Left ventricle myocardium inferior (tissue), 1 donor: ENCODE measurements at places on chromosomes 3 and 15. TPM values are rescaled to one million over a fixed set of nuclear protein-coding genes. Genes with fewer than 3 reads are reported as not detected.

DNA sequence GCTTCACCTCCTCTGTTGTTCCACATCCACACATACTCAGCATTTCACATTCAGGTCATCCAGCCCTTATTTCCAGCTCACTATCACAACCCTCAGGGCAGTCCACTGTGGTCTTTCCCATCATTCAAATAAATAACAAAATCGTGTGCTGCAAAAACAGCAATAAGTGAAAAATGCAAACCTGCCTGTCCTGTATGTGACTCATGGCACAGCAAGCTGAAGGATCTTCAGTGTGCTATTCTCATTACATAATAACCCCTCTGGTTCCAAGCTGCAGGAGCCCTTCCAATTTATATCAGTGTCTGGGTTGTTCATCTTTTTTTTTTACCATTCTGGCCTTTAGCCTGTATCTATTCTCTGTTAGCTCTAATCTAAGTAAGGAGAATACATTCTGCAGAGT, 185.3 kb upstream of the UBE2E2 start:
- no peak for DNase-seq
- H3K27me3 ChIP-seq = no peaks in the 10 kb centered on the region
- no peak overlapping the region for H3K4me3 ChIP-seq
- no peak overlapping the region for H3K27ac ChIP-seq
- H3K4me1 ChIP-seq = no peaks in the 10 kb centered on the region

DNA sequence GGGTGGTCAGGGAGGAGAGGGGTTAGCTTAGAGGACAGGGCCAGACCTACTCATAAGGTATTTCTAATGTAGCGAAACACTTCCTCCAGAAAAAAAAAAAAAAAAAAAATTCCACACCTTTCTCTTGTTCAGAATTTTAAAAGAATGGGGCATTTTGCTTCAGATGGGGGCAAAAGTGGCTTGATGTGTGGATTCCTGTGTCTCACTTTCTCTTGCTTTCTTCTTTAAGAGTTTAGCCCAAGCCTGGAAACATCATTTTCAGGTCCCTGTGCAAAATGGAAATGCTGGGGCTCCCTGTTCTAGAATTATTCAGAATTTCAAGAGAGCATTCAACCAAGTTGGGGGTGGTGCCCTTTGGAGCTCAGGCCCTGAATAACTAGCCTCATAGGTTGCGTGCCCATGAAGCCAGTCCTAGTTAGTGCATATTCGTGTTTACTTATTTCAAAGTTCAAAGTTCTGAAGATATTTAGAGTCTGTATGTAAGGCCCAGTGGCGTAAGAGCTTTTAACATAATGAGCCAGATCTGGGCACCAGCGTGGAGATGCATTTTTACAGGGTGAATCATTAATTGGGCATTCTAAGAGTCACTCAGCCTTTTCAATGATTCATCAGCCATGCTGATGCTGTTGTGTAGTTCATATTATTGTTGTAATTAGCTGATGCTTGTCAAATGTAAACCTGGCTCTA, 104.5 kb downstream of the RPLP1 start:
- DNase-seq = no peak
- no peaks in the 10 kb centered on the region for H3K36me3 ChIP-seq
- H3K27me3 ChIP-seq = peaks cover 46% of the 10 kb centered on the region

DNA sequence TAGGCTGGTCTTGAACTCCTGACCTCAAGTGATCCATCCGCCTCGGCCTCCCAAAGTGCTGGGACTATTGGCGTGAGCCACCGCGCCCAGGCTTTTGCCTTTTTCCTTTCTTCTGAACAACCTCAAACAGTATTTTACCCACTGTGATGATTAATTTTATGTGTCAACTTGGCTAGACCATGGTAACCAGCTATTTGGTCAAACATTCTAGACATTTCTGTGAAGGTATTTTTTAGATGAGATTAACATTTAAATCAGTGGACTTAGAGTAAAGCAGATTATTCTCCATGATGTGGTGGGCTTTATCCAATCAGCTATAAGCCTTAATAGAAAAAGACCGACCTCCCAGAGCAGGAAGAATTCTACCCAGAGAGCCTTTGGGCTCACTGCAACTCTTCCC, 6.0 kb downstream of the SPATA12 start:
- H3K27ac ChIP-seq = no peak overlapping the region
- H3K36me3 ChIP-seq = no peaks in the 10 kb centered on the region
- no peak overlapping the region for H3K4me3 ChIP-seq
- H3K4me1 ChIP-seq = peaks cover 31% of the 10 kb centered on the region
- no peak for DNase-seq

DNA sequence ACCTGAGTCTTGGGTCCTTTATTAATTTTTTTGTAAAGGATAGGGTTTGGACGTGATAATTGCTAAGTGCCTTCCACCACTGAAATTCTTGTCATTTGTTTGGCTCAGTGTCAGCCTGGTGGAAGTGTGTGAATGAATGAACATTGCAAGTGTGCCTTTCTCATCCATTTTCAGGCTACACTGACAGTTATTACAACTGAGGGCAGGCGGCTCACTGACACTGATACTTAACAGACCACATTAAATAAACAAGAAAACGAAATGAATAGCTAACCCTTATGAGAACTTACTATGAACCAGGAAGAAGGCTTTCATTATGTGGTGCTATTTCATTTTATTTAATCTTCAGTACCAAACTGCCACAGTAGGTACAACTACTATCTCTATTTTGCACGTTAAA, 188.8 kb upstream of the CRBN start:
- H3K4me1 ChIP-seq = no peaks in the 10 kb centered on the region
- no peaks in the 10 kb centered on the region for H3K36me3 ChIP-seq
- H3K27ac ChIP-seq = no peak overlapping the region
- DNase-seq = no peak

DNA sequence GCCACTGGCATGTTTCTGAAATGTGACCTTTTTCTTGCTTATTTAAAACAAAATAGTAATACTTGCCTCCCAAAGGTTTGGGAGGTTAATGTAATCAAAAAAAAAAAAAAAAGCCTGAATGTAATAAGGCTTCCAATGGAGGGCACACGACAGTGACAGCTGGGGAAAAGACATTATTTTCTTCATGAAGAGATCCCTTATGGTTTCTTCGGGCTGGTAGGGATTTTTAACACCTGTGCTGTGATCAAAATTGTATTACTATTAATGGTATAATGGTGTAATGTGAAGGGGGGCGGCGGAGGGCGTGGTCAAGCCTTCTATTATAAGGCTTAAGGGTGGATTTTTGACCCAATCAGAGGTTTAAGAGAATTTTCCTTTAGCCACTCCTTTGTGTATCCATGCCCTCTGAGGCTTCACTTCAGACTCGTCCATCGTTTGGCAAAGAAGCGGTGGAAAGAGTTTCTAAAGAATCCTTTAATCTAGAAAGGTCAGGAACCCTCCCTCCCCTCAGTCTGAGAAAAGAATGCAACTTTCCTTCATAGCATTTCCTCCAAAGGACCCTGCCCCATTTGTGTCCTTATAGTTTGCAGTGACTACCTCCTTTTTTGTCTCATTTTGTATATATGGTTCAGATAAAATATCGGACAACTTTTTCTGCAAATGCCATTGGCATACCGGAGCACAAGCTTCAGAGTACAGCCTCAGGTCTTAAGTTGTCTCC, 89.5 kb upstream of the CHD2 start:
- peak overlapping the region; percentile 75 for H3K4me3 ChIP-seq
- DNase-seq = peak; percentile 83
- peak overlapping the region; percentile 100 for H3K27ac ChIP-seq
- no peaks in the 10 kb centered on the region for H3K27me3 ChIP-seq

The UCN2 gene
- 0.19 TPM for total RNA-seq

DNA sequence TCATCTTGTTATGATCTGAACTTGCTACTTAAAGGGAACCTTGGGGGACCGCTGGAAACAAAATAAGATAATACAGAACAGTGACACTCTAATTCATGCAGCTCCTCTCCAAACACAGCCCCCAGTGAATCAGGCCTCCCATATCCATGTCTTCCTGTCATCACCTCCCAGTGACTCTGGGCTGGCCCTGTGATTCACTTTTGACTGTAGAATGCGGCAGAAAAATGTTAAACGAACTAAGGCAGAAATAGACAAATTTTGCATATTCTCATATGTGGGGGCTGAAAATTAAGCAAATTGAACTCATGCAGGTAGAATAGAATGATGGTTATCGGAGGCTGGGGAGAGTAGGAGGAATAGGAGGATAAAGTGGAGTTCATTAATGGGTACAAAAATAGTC, 20.2 kb upstream of the GADL1 start:
- H3K4me1 ChIP-seq = no peaks in the 10 kb centered on the region
- no peak overlapping the region for H3K4me3 ChIP-seq
- H3K27me3 ChIP-seq = no peaks in the 10 kb centered on the region

DNA sequence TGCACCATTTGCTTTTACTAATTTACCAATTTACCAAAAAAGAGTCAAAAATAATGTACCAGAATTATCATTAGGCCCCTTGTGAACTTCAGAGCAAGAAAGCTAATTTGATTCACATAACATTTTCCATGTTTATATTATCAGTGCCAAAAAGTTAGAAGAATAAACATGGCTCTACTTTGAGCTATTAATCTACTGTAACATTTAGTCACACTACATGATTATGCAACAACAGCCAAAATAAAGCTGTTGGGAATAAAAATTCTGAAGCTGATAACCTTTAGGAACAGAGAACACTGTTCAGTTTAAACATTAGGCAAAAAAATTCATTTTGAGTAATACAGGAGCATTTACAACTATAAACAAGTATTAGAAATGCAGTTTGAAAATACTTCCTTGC, 63.6 kb downstream of the PROS1 start:
- no peaks in the 10 kb centered on the region for H3K36me3 ChIP-seq
- H3K4me1 ChIP-seq = no peaks in the 10 kb centered on the region
- no peak for DNase-seq
- peak overlapping the region; percentile 15 for H3K27ac ChIP-seq

DNA sequence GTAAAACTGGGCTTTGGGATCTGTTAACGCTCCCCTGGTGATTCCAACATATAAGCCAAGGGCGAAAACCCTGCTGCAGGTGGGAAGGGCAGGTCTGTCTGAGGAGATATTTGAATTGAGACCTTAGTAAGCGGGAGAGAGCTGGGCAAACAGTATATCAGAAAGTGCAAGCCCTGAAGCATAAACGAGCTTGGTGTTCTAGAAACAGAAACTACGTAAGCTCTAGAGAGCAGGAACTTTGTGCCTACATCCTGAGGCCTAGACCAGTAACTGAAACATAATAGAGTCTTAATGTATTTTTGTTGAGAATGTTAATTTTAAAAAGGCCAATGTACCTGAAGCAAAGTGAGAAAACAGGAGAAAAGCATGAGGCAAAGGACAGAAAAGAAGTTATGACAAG, 62.9 kb upstream of the FSIP1 start:
- no peak overlapping the region for H3K4me3 ChIP-seq
- DNase-seq = no peak
- no peaks in the 10 kb centered on the region for H3K4me1 ChIP-seq
- H3K27ac ChIP-seq = no peak overlapping the region

- no peak for DNase-seq
- H3K4me3 ChIP-seq = no peak overlapping the region
- no peaks in the 10 kb centered on the region for H3K36me3 ChIP-seq
- peaks cover 1% of the 10 kb centered on the region for H3K27me3 ChIP-seq
- no peak overlapping the region for H3K27ac ChIP-seq
- peaks cover 14% of the 10 kb centered on the region for H3K4me1 ChIP-seq
These were observed 4.4 kb downstream of the TERC start for GRCh38 chr3:169760479-169760878.

DNA sequence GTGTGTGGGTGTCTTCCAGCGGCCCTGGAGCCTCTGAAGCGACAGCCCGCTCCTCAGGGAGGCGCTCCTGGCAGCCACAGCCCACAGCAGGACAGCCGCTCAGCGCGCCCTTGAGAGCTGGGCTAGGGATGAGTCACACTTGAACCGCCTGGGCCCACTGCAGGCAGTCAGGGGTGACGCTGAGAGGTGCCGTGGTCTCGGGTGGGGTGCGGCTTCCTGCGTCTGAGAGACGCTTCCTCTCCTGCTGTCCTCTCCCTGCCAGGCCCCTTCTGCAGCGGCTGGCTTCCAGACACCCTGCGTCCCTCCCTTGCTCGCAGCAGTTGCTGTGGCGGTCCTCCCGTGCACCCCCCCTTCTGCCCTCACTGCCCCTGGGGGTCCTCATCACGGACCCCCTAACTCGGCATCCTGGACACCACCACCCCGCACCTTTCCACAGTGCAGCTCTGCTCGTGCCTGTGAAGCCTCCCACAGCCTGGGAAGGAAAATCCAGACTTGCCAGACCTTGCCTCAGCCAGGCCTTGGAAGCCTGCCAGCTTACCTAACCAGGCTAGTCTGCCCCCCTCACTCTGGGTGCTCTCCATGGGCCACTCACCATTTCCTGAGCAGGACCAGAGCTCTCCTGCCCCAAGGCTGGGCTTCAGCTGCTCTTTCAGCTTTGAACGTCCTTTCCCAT, 1.1 kb upstream of the SPTBN5 start:
- H3K27me3 ChIP-seq = no peaks in the 10 kb centered on the region
- H3K4me3 ChIP-seq = peak overlapping the region; percentile 64
- DNase-seq = peak; percentile 82
- H3K4me1 ChIP-seq = peaks cover 46% of the 10 kb centered on the region

DNA sequence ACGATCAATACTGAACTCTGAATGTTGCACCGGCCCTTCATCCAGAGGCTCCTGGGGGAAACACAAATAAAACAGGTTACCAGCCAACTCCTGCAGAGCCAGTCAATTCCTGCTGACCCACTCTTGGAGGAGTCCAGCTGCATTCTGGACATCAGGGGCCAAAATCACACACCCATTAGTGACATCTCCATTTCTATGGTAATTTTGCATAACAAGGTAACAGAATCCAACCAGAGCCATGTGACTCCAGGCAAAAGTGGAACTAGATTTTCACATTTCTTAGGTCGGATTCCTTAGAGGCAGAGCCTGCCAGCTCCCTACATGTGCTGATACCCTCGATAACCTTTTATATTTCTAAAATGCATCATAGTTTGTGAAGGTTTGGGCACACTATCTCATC, 119.2 kb upstream of the CTNNB1 start:
- no peak overlapping the region for H3K4me3 ChIP-seq
- H3K4me1 ChIP-seq = peaks cover 15% of the 10 kb centered on the region
- no peak for DNase-seq
- no peaks in the 10 kb centered on the region for H3K36me3 ChIP-seq
- no peak overlapping the region for H3K27ac ChIP-seq

The CCR1 gene
- total RNA-seq = 2.0 TPM

The EEFSEC gene
- 23.7 TPM for total RNA-seq

- no peak overlapping the region for H3K4me3 ChIP-seq
- H3K4me1 ChIP-seq = no peaks in the 10 kb centered on the region
- no peak for DNase-seq
- no peak overlapping the region for H3K27ac ChIP-seq
- H3K36me3 ChIP-seq = peaks cover 80% of the 10 kb centered on the region
These were observed 35.5 kb upstream of the NIT2 start for GRCh38 chr3:100299016-100299415.

The UBE2Q2 gene
- 27.8 TPM for total RNA-seq

DNA sequence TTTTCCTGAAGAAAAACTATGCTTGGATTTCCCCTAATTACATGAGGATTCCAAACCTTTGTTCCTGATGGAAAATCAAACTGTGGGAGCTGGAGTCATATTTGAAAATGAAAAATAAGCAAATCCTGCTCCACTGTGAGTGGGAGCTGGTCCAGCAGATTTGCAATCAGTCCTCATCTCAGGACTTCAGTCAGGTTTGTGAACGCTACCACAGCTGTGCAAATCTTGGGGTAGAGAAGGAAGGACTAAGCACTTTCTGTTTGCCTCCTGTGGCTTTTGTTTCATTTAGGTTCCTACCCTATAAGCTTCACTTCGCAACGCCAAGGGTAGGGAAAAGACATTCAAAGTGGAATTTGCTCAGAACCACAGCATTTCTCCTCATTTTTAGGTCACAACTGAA, 238.2 kb downstream of the TUSC7 start:
- no peaks in the 10 kb centered on the region for H3K4me1 ChIP-seq
- H3K27me3 ChIP-seq = no peaks in the 10 kb centered on the region
- DNase-seq = no peak
- no peak overlapping the region for H3K27ac ChIP-seq
- H3K36me3 ChIP-seq = no peaks in the 10 kb centered on the region
